Bladder microvascular endothelial cell (primary cell): ENCODE measurements at places on chromosomes 7 and 10. TPM values are rescaled to one million over a fixed set of nuclear protein-coding genes. Genes with fewer than 3 reads are reported as not detected.

The ZFYVE27 gene
- 10.8 and 24.2 TPM in 2 replicates for total RNA-seq

The UPK3B gene
- total RNA-seq = 0.13 TPM in 1 of 2 replicates, not detected in the other

The CAV2 gene
- 262 and 400 TPM in 2 replicates for total RNA-seq

The CALML3 gene
- total RNA-seq = not detected in 2 replicates

The KAZALD1 gene
- total RNA-seq = 0.31 and 0.49 TPM in 2 replicates

The KDM7A gene
- 4.4 and 10.1 TPM in 2 replicates for total RNA-seq

The LCOR gene
- total RNA-seq = 10.2 and 23.9 TPM in 2 replicates

The ASCC1 gene
- 19.6 and 31.2 TPM in 2 replicates for total RNA-seq

The ZNF655 gene
- total RNA-seq = 8.9 and 9.5 TPM in 2 replicates

The FAM149B1 gene
- total RNA-seq = 22.5 and 42.9 TPM in 2 replicates

The SPRN gene
- not detected in 2 replicates for total RNA-seq
